Kasumi-1 (cell line): ENCODE measurements at places on chromosomes 12 and 14.

GRCh38 chr12:88383405-88383804 is 196.9 kb downstream of the KITLG start:
- no peak for DNase-seq

- no peak for DNase-seq
Measured at GRCh38 chr14:21399311-21399870, 15.6 kb upstream of the SUPT16H start.

DNA sequence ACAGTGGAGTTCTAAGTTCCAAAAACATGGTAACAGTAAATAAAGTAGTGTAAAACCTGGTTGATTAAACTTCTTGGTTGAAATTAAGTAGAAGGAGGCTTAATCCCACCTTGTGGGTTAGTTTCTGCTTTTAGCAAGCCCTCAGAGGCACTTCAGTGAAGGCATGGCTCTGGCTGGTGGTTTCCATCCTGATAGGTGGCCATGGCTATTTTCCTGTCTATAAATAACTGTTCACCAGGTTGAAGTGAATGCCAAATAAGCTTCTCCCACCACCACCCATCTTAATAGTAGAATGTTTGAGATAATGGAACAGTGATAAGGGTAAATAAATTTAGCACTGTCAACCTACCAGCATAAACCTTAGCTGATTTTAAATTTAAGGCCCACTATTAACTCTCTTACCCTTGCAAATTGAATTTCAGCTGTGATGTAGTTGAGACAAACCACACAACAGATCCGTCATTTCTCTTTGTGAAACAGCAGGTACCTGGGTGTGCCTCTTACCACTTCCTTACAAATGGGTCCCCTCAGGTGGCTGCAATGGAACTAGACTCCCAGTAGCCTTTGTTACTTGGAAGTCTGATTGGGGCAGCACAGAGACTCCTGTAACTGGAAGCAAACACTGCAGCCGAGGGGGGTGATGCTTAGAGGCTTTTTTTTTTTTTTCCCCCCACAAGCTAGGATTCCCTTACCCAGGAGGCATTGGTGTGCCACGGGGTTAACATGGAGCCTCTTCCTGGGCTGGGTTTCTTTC is 41.4 kb downstream of the DAAM1 start:
- DNase-seq = no peak

DNA sequence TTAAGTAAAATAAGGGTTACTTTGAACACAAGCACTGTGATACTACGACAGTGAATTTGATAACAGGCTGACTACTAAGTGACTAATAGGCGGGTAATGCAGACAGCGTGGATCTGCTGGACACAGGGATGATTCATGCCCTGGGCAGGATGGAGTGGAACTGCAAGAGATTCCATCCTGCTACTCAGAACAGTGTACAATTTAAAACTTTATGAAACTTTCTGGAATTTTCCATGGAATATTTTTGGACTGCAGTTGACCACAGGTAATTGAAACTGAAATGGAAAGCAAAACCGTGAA is 46.0 kb downstream of the YEATS4 start:
- DNase-seq = no peak

DNA sequence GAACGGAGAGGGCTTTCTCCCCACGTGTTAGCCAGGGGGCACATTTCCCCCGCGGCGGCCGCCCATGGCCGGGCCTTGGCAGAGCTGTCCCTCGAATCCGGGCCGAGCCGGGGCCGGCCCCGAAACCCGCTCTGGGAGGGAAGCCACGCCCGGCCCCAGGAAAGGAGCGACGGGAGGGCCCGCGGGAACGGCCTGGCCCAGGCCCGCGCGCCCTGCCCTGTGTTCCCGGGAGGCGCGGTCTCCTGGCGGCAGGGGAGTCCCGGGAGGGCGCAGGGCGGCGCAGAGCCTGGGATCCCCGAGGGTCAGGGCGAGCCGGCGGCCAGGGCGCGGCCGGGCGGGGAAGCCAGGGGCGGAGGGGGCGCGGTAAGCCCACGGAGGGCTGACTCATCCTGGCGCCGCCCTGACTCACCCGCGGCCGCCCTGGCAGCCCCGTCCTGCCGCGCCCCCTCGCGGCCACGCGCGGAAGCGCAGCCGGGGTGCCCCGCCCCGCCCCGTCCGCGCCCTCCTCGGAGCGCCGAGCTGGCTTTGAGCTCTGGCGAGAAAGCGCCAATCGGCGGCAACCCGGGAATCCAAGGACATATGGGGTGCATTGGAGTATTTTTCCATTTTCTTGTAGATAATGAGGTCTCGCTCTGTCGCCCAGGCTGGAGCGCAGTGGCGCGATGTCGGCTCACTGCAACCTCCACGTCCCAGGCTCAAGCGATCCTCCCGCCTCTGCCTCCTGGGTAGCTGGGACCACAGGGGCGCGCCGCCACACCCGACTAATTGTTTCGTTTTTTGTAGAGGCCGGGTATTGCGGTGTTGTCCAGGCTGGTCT is 31.8 kb upstream of the PLEKHG6 start:
- peak; percentile 4 for DNase-seq
